Activated T-helper 2 cell treated with anti-CD3 and anti-CD28 coated beads, Interferon-gamma antibody, Interleukin-2, Interleukin-4, amounts not matched to agents 10 μg/mL and 5 μg/mL and 100 μg/mL, durations not matched to agents 14 hours and 24 hours and 36 hours (primary cell): ENCODE measurements at places on chromosomes 12 and 14. TPM values are rescaled to one million over a fixed set of nuclear protein-coding genes. Genes with fewer than 3 reads are reported as not detected.

The NEDD8 gene
- 194 and 202 TPM in 2 replicates for total RNA-seq

The LHX5 gene
- total RNA-seq, result not detected in 2 replicates

The TM7SF3 gene
- total RNA-seq, result 46.7 and 51.5 TPM in 2 replicates

The AVPR1A gene
- not detected in 2 replicates for total RNA-seq

The SRSF5 gene
- 316 and 358 TPM in 2 replicates for total RNA-seq

The ZDHHC22 gene
- not detected in 2 replicates for total RNA-seq

The PRH2 gene
- total RNA-seq, result not detected in 2 replicates

The EFS gene
- not detected in 2 replicates for total RNA-seq

The MYO1H gene
- total RNA-seq, result not detected in 2 replicates

The PGF gene
- total RNA-seq, result 0.34 and 0.39 TPM in 2 replicates

The PPP1R12A gene
- 82.4 and 89.8 TPM in 2 replicates for total RNA-seq

The PTPN6 gene
- total RNA-seq, result 250 and 252 TPM in 2 replicates
